ENCODE measurements at places on chromosomes 1 and 21. TPM values are rescaled to one million over a fixed set of nuclear protein-coding genes. Genes with fewer than 3 reads are reported as not detected.

DNA sequence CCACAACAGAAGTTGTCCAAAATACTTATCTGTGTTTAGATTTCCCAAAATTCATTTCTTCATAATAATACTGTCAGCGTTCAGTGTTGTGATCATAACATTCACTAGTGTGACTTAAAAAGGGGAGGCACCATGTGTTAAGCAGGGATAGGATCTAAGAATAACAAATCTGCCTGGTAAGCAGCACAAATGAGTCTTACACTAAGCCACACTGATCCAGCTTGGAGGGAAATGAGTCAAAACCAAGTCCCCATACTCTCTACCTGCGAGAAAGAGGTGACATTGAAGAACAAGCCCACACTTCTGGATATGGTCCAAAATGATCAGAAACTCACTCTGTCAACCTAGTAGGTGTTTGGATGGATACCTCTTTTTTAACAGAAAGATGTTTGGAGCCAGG, 145.5 kb downstream of the CRB1 start:
- no peak for DNase-seq

The SELL gene
- polyA plus RNA-seq: 3.1 TPM

DNA sequence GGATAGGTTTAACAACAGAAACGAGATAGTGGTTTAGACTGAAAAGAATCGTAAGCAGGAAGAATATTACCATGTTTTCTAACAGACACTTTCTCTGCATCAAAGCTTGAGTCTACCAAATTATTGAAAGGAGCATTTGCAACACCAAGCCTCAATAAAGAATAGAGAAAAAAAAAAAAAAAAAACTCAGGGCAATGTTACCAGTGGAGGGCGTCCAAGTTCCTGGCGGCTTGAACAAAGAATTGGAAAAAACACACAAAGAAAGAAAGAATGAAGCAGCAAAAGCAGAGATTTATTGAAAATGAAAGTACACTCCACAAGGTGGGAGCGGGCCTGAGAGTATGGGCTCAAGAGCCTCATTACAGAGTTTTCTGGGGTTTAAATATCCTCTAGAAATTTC, 686.5 kb upstream of the ADGRL2 start:
- DNase-seq: no peak

DNA sequence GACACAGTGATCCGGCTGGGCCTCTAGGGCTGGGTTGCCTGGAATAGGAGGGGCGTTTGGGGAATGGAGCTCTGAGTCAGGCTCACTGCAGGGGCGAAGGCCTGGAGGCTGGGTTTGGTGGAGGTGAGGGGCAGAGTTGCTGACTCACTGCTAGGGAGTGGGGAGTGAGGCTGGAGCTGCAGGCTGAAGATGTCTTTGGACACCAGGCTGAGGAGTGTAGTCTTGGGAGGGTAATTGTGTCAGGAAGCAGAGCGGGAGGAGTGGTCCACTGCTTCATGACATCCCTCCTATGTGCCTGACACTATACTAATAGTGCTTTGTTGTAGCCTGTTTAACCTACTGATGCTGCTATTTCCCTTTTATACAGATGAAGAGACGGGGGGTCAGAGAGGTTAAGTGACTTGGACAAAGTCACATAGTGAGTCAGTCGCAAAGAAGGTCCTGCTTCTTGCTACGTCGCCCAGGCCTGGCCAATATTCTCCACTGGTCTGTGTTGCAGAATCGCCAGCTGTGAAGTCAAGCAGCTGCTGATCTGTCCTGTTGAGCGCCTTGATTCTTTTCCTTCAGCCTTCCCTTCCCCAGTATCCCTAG, 13.6 kb downstream of the ACTL8 start:
- no peak for DNase-seq

GRCh38 chr1:68338081-68338480, 105.8 kb upstream of the WLS start:
- no peak for DNase-seq

- DNase-seq: no peak
Observed at GRCh38 chr1:40858856-40859416, 3.2 kb downstream of the CITED4 start.

DNA sequence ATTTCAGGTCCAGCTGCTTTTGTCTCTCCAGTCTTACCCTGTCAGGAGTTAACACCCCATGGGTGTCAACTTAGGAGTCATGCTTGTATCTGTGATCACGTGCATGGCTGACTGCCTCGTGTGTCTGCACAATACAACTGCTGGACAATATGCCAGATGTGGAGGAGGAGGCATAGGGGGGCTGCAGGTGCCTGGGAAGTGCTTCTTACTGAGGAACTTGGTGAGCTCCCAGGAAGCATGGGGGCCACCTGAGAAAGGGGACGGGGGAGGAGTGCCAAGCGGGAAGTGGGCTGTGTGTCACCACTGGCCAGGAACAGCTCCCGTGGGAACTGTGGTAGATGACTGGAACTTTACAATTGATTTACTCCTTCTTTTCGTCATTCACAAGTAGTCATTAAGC, 9.5 kb downstream of the RHEX start:
- no peak for DNase-seq

The PCBP3 gene
- polyA plus RNA-seq: 2.2 TPM

DNA sequence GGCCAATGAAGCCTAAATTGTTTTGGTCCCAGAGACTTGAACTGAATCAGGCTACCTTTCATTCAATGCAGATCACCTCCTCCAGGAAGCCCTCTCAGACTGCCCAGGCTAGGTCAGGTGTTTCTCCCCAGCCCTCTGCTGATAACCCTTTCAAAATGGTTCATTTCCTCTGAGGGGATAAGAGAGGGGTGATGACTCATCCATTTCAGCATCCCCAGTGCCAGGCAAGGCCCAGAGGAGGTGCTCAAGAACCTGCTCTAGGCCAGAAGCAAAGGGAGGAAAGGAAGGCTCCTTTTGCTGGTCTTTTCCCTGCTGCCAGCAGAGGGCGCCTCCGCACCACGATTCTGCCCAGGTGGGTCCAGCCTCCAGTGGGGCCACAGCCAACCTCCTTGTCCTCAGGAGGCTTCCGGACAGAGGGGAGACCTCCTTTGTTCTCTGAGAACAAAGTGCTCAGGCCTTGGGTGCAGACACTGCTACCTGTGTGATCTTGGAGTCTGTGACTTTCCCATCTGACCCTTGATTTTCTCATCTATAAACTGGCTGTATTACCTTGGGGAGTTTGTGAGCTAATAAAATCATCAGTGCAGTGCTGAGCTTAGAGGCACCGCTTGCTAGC, 45.3 kb upstream of the ARHGEF10L start:
- peak; percentile 23 for DNase-seq

- no peak for DNase-seq
Observed at GRCh38 chr1:90356991-90357390, 360.1 kb downstream of the BARHL2 start.

The RGS16 gene
- polyA plus RNA-seq: 4.5 TPM

DNA sequence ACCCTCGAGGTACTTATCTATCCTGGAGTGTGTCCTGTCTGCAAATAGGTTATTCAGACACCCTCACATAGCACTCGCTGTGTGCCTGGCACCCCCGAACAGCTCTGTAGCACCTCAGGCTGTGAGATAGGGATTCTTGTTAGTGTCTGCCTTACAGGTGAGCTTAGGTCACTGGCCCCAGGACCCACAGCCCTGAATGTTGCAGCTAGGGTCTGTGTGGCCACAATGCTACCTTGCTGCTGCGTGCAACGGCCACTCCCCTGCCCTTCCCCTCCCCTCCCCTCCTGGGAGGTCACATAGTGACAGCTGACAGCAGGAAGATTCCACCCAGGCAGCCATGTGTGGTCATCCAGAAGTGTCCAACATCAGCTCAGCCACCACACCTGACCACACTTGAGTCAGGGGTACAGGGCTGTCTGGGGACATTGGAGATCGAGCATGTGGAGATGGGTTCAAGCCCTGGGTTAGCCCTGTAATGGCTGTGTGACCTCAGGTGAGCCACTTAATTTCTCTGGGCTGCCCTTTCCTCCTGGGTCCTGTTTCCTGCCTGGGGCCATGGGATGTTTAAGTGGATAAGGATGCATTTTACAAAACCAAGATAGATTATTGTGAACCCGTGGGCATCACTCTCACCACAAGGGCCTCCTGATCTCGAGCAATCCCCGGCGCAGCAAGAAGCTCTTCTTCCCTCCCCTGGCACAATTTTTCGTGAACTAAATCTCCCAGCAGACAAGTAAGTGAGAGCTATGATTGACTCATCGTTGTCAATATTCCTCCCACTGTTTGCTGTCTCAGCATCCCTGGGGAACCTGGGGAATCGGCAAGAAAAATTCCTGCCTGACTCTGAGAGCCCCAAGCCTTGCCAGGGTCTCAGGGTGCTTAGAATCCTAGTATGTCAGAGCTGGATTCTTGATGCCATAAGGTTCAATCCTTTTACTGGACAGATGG, 208.7 kb downstream of the PTPRU start:
- DNase-seq: no peak

- DNase-seq: no peak
Observed at GRCh38 chr1:27374362-27375086, at the start of gene FCN3. Gene FCN3 (minus strand): TSS chr1:27374824. CDS start chr1:27374818, 6 bp downstream.

The LCE6A gene
- polyA plus RNA-seq: not detected

DNA sequence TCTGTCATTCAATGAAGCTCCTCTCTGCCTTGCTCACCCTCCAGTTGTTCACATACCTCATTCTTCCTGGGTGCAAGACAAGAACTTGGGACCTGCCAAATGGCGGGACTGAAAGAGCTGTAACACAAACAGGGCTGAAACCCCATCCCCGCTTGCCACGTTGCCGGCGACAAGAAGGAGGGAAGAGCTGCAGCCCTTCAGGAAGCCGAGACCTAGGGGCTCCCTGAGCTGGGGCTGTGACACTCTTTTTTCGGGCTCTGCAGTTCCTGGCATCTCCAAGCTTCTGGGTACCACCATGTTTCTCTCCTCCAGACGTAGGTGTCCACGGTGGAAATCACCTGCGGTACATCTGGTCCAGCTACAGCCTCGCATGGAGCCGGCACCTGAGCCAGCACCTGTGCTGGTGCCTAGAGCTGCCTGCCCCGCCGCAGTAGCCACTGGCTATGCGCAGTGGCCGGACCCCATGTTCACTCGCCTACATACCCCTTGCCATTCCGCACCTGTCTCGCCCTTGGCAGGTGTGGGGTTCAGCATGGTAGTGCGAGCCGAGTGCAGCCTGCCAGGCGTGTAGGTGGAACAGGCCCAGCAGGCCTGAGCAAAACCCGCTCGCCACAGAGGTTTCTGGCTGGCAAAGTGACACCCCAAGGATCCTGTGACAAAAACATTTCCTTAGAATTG, 367.0 kb upstream of the NEGR1 start:
- no peak for DNase-seq

- no peak for DNase-seq
Observed at GRCh38 chr1:54163051-54163450, 10.3 kb upstream of the CDCP2 start.

GRCh38 chr1:59755069-59755685, 59.6 kb upstream of the HOOK1 start:
- DNase-seq: no peak

GRCh38 chr21:37045149-37045548, 27.7 kb downstream of the PIGP start:
- DNase-seq: no peak

GRCh38 chr1:231383159-231383860, 38.8 kb downstream of the EGLN1 start:
- no peak for DNase-seq

The FCRL5 gene
- polyA plus RNA-seq: 0.06 TPM

DNA sequence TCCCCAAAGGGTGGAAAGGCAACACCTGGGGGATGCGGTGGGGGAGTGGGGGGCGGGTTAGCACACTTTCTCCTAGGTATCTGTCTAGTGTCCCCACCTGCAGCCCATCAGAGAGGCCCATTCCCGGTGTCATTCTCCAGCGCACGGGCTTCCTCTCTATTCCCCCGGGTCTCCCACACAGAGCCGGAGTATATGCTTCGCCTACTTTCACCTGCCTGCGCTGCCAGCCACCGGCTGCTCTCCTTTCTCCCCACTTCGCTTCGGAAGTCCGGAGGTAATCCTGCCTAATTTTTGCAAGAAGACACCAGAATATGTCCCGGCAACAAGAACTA, 852 bp downstream of the RGS7 start:
- DNase-seq: no peak

The S100A7A gene
- polyA plus RNA-seq: not detected

The KRTAP19-1 gene
- not detected for polyA plus RNA-seq

- DNase-seq: no peak
Observed at GRCh38 chr1:82598337-82598736, 797.6 kb downstream of the ADGRL2 start.

DNA sequence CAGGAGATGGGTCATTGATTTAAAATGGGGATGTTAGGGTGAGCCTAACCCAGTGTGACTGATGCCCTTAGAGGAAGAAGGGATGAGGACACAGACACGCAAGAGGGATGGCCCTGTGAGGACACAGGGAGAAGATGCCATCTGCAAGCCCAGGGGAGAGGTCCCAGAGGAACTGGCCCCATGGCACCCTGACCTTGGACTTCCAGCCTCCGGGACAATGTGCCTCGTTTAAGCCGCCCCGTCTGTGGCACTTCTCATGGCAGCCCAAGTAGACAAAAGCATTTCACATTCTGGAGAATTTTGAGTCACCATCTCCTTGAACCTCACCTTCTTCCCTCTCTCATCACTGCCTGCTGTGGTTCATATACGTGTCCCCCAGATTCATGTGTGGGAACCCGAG, 20.1 kb upstream of the PCBP3 start:
- no peak for DNase-seq

- no peak for DNase-seq
Observed at GRCh38 chr1:46484783-46485490, 4.7 kb upstream of the DMBX1 start.

DNA sequence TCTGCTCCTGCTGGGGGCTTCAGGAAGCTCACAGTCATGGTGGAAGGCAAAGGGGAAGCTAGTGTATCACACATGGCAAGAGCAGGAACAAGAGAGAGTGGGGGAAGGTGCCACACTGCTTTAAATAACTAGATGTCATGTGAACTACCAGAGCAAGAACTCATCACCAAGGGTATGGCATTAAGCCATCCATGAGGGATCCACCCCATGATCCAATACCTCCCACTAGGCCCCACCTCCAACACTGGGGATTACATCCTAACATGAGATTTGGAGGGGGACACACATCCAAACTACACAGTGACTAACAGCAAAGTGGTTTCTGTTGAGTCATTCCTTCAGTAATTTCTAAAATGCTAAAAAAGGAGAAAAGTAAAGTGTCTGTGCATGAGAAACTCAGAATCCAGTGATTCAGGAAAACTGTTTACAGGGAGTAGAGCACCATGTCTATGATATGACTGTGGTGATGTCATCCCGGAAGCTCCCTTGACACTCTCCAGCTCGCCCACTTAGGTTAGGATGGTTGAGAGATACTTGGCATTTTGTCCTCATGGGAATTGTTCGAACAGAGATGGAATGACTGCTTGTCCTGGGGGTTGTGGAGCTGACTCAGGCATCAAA, 50.3 kb downstream of the CHD1L start:
- DNase-seq: no peak

The GCLM gene
- polyA plus RNA-seq: 13.5 TPM

The DIPK1A gene
- 12.2 TPM for polyA plus RNA-seq

- no peak for DNase-seq
Observed at GRCh38 chr1:119364640-119365039, 3.9 kb upstream of the HAO2 start.

- no peak for DNase-seq
Observed at GRCh38 chr1:230794431-230794830, 47.2 kb downstream of the CAPN9 start.

DNA sequence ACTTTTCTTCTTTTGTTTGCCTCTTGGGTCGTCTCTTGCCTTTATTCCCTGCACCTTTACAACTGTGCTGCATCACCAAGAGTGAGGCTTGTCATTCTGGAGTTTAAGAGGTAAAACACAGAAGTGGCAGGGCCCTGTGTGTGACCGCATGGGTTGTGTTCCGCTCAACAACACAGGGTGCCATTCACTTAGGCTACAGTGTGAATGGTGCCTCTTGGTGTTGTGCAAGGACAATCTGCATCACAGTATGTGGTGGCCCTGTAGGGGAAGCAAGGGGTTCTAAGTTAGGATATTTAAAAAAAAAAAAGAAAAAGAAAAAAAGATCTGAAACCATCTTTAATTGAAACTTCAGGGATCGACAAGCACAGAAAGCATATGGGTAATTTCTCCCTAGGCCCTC, 38.2 kb downstream of the BRINP2 start:
- no peak for DNase-seq

The FAM151A gene
- 0.69 TPM for polyA plus RNA-seq

Measured in right lung (tissue), 10 donors.